ENCODE measurements at places on chromosomes 6 and 20.

GRCh38 chr20:62808211-62808865, 3.7 kb downstream of the OGFR start:
- DNase-seq: no peak

DNA sequence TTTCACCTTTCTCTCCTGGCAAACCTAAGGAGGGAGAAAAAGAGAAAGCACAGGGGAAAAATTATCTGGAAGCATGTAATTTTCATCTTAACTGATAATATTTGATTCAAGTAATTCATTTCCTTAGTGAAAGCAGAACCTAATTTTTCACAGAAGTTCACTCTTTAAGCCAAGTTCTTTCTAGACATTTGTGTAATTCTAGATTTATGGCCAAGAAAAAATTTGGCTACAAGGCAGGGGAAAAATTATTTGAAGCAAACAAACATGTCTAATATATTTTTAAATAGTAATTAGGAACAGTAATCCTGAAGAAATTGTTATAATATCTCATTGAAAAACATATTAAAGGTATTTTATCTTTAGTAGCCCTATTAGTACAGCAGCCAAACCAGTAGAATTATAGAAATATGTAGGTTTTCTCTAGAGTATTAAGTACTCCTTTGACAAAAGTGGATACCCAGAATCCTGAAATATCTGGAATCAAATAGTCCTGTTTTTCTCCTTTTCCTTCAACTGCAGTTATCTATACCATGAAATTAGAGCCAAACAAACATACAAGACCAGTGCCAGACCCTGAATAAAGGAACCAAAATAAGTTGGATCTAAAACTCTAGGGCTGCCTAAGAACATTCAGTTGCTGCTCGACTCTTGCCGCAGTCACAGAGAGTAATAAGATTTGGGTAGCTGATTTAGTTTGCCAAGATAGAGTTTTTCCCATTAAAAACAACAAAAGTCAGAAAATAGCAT, 116.5 kb downstream of the COL12A1 start:
- no peak for DNase-seq

DNA sequence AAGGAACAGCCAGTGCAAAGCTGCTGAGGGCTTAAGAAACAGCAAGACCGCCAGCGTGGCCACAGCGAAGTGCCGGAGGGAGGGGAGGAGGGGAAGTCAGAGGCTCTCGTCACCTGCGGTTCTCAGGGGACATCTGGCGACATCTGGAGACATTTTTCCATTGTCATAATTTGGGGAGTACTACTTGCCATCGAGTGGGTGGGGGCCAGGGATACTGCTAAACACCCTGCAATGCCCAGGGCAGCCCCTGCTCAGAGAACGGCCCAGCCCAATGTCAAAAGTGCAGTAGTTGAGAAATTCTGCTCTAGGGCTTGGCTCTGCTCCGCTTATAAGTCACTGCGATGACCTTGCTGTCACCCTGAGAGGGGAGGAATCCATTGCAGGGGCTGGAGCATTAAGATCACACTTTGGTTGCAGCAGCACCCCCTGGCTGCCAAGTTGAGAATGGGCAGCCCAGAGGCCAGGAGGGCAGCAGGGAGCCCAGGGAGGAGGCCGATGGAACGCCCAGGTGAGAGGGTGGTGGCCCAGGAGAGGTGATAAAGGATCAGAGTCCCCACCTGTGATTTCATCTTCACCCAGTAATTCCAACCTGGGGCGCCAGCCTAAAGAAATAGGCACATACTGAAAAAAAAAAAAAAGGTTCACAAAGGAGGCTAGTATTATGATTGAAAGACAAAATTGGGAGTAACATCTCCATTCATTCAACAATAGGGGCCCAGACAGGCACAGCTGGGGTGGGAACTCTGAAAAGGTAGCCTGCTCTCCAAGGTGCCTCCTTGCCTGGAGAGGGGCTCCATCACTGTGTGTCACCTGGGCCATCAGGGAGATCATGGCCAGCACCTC, 218.2 kb downstream of the BMP7 start:
- no peak for DNase-seq

GRCh38 chr6:4371207-4371921, 236.0 kb upstream of the ECI2 start:
- DNase-seq: no peak

GRCh38 chr6:117795234-117795633, 111.8 kb upstream of the SLC35F1 start:
- DNase-seq: no peak

DNA sequence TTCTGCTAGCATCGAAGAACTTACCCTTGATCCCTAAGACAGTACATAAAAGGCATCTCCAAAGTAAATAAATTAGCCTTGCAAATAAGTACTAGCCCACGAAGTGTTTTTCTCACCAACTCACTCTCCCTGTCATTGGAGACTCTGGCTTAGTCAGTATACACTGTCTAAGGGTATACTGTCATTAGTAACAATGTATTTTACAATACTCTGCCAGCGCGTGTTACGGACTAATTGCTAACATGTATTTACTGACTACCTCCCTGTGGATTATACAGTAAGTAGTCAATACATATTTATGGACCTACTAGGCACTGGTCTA, 72.1 kb downstream of the NFATC2 start:
- no peak for DNase-seq

- DNase-seq: no peak
These were observed 61.5 kb downstream of the TFAP2C start for GRCh38 chr20:56690531-56691175.

DNA sequence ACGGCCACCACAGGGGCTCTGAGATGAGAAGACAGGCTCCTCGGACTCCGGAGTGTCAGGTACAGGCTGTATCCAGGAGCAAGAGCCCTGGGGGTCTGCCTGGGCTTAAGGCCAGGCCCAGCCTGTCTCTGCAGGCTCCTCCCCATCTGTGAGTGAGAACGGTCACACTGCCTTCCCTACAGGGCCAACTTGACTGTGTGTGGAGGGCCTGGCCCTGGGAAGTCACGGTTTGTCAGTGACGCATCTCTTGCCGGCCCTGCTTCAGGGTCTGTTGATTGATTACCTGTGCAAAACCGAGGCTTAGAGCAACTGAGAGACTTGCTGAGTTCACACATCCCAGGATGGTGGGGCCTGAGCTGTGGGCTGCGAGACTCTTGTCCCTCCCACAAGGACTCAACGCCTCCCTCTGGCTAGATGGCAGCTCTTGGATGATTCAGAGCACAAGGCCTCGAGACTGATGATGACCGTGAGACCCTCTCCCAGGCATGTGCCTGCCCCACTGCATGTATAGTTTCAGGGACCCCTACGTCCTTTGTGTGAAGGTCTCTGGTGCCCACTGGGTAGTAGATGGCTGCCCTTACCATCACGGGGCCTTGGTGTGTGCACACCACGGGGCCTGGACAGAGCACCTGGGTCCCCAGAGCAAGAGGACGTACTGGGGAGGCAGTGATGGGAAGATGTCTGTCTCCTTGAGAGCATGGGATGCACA, 5.9 kb downstream of the RBM38 start:
- DNase-seq: no peak

DNA sequence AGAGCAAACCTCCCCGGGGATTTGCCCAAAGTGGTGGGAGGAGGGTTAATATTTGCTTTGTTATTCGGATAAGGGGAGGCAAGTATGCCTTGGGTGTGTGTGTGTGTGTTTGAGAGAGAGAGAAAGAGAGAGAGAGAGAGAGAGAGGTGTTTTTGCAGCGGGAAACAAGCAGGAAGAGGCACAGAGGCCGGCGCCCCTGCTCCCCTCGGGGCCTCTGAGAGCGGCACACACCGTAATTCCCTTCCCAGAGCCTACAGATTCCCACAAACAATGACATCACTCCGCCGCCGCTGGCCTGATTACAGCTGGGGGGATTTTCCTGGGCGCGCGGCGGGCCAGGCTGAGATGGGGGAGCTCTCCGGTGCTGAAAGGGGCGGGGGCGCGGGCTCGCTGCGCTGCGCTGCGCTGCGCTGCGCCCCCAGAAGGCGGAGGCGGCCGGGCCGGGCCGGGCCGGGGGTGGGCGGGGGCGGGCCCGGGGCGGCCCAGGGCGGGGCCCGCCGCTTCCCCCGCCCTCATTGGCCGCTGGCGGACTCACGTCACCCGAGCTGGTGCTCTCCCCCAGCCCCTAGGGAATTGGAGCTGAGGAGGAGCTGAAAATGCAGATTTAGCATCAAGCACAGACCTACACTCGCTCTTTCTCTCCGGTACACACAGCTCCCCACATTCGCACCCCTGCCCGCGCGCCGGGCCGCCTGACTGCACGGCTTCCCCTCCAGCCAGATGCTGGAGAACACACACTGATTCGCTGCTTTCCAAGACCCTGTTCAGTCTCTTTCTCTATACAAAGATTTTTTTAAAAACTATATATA, at the start of gene PCSK2:
Gene PCSK2, plus strand, starts transcription at position 631 of the 809 bp plus-strand sequence. CDS start 266 bp downstream, outside the sequence.
- peak; percentile 16 for DNase-seq

GRCh38 chr20:56588996-56589395, 40.1 kb upstream of the TFAP2C start:
- no peak for DNase-seq

GRCh38 chr6:110930781-110931180, 27.7 kb upstream of the GTF3C6 start:
- no peak for DNase-seq

DNA sequence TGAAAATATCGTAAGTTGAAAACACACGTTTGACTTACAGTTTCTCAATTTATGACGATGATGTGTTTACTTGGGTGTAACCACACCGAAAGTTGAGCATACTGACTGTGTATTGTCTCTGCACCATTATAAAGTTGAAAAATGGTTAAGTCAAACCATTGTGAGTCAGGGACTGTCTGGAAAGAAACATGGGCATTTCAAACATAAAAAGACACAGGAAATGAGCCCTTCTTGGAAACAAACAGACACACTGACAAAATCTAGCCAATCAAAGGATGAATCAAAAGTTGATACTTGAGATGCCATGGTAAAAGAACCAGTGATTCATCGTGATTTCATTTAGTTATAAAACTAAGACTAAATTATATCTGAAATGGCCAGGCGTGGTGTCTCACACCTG, 5.3 kb downstream of the POPDC3 start:
- no peak for DNase-seq

DNA sequence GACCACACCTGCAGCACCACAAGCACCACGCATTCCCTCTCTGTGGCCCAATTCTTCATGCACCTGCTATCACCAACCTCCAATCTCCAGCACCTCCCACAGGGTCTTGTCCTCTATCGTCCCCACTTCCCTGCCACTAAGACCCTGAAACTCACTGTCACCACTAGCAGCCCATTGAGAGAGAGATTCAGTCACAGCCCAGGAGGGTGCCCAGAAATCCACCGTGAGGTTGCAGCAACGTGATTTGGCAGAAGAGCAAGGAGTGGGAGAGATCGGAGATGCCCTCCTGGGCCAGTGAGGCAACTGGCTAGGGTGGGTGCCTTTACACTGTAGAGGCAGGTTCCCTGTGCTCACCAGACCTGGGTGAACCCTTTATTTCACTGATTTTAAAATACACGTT, 90.1 kb downstream of the ANKRD60 start:
- DNase-seq: no peak

- no peak for DNase-seq
These were observed 73.3 kb downstream of the CD83 start for GRCh38 chr6:14190929-14191224.

DNA sequence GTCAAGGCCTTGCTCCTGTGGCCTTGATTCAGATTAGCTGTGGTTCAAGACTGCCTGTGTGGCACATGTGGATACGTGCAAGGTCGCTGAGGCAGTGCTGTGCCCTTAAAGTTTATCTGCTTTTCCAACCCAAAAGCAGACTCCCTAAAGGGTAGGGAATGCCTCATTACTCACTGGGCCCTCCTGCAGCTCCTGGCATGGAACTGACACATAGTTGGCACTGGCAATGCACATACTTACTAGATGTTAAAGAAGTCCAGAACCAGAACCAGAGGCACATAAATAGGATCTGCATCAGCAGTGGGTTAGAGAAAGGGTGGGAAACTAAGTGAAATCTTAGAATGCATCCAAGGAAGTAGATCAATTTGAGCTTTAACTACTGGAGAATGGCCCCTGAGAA, 90.6 kb upstream of the MLN start:
- peak; percentile 9 for DNase-seq

GRCh38 chr20:13229538-13229937, 8.5 kb downstream of the ISM1 start:
- no peak for DNase-seq

GRCh38 chr6:138882369-138883017, 86.6 kb downstream of the ECT2L start:
- DNase-seq: no peak

- DNase-seq: no peak
These were observed 341.0 kb downstream of the HDGFL1 start for GRCh38 chr6:22910370-22910769.

GRCh38 chr20:61611401-61612180, 359.5 kb downstream of the CDH4 start:
- DNase-seq: no peak
